ENCODE measurements at places on chromosomes 4 and X.

GRCh38 chr4:188934320-188934962 lies 795.2 kb downstream of the TRIML1 start:
- peak; percentile 96 for DNase-seq

- DNase-seq = peak; percentile 37
Observed at GRCh38 chrX:30150196-30150895, 65.0 kb upstream of the MAGEB2 start.

GRCh38 chr4:69490271-69490670 lies 5.4 kb downstream of the UGT2B4 start:
- no peak for DNase-seq

DNA sequence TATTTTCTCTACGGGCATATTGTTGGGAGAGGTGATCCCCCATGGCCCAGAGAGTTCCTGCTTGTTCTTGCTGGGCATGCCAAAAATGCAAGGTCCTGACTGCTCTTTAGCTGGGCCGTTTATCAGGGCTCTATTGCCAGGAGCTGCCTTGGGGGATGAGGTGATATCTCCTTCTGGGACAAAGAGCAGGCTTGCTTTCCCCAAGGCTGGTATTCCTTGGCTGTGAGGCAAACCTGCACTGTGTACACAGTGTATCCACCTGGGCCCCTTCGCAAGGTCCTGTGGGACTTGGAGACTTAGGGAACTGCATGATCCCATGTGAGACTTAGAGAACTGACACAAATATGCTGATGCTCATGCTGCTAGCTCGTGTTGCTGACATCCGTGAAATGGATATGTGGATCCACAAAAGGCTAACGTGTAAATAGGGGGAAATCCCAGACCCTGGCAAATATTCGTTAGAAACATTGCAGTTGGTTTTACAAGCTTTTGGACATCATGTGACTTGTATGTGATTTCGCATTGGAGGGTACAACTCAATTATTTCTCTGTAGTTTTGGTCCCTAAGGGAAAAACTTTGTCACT lies 24.4 kb upstream of the ZFX start:
- no peak for DNase-seq

GRCh38 chr4:18938343-18939099 lies 917.0 kb upstream of the LCORL start:
- no peak for DNase-seq

GRCh38 chrX:74242050-74242449 lies 61.9 kb upstream of the ZCCHC13 start:
- peak; percentile 10 for DNase-seq

DNA sequence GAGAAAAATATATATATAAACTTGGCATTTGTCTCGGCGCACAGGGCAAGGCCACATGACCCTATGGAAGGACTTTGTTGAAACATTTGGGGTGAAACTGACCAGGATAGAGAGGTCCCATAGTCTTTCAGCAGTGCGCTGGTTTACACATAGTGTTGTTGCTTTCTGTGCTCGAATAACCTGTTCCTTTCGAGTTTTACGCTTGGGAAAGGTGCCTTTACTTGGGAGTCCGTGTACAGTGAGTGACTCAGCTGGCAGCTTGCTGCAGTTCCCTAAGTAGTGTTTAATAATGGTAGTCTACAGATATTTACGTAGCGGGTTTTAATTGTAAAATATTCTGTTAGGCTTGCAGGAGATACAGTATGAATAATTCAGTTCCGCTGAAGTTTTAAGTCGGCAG lies 578 bp downstream of the APOOL start:
- DNase-seq = peak; percentile 64

- DNase-seq = peak; percentile 44
Observed at GRCh38 chr4:70632028-70632427, 3.5 kb downstream of the ENAM start.

- no peak for DNase-seq
Observed at GRCh38 chr4:89021684-89022083, 35.3 kb downstream of the FAM13A start.

- DNase-seq = no peak
Observed at GRCh38 chr4:186633844-186634243, 78.5 kb upstream of the MTNR1A start.
